ENCODE measurements at places on chromosomes 1 and 21.

- no peak for DNase-seq
Observed at GRCh38 chr1:207810173-207810572, 58.3 kb downstream of the CD46 start.

DNA sequence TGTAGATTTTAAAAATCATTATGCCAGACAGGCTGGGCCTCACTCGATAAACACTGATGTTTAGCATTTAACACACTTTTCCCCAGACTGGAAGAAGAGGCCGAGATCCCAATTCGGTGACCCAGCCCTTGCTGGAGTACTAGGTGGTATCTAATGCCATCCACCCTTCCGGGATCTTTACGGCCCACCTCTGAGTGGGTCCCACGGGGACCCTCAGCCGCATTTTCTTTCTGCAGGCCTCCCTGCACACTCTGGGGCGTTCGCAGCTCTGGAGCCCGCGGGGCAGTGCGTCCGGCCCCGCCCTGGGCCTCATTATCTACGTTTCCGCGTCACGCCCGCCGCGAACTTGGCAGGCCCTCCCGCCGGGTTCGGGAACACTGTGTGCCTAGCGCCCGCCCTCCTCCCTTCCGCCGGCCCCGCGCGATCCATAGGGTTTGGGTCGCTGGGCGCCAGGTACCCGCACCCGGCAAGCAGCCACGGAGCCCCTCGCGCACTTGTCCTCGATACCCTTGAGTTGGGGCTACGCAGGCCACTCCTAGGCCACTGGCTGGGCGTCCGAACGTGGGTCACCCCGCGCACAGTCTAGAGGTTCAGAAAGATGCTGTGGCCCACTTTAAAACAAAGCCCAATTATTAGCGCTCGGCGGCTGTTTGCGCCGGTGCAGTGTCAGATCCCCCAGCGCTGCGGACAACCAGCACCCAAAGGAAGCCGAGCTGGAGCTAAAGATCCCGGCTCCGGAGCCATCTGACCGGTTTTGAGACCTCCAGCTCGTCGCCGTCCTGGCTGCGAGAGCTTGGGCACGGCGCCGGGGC lies 950 bp upstream of the EVA1C start:
- DNase-seq, result peak; percentile 39

GRCh38 chr1:151213560-151213959 lies 15.2 kb downstream of the PIP5K1A start:
- DNase-seq, result no peak

DNA sequence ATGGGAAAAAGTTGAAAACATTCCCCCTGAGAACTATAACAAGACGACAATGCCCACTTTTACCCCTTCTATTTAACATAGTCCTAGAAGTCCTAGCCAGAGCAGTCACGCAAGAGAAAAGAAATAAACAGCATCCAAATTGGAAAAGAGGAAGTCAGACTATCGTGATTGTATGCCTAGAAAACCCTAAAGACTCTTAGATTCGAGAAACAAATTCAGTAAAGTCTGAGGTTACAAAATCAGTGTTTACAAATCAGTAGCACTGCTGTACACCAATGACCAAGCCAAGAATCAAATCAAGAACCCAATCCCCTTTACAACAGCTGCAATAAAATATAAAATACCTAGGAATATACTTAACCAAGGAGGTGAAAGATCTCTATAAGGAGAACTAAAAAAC lies 72.4 kb downstream of the POU2F1 start:
- no peak for DNase-seq

GRCh38 chr1:66197785-66198184 lies 336.2 kb upstream of the SGIP1 start:
- no peak for DNase-seq

GRCh38 chr1:7374563-7375160 lies 396.4 kb upstream of the VAMP3 start:
- no peak for DNase-seq

DNA sequence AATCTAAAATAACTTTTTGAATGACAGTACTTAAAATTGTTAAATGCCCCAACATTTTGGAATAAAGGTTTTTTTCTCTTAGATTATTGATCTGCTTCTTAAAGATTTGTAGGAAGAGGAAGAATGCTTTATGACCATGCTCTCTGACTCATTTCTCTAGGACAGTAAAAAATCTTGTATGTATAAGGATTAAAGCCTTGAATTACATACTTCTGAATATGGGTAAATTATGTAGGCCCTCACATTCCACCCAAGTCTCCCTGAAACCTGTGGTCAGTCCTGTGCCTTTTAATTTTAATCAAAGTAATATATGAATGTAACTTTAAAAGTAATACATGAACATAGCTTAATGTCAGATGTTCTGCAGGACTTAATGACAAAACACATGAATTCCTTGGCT lies 50.5 kb downstream of the ABCD3 start:
- no peak for DNase-seq

GRCh38 chr1:2950926-2951305 lies 70.4 kb upstream of the ACTRT2 start:
- DNase-seq, result no peak

Data from T-helper 17 cell (primary cell).